HuH-7 (cell line): ENCODE measurements at places on chromosomes 5 and 9.
A peak's percentile ranks its signal among the peaks of the same experiment; 100 is the strongest.

GRCh38 chr5:36495611-36496010 is 110.8 kb upstream of the SLC1A3 start:
- no peak for DNase-seq

DNA sequence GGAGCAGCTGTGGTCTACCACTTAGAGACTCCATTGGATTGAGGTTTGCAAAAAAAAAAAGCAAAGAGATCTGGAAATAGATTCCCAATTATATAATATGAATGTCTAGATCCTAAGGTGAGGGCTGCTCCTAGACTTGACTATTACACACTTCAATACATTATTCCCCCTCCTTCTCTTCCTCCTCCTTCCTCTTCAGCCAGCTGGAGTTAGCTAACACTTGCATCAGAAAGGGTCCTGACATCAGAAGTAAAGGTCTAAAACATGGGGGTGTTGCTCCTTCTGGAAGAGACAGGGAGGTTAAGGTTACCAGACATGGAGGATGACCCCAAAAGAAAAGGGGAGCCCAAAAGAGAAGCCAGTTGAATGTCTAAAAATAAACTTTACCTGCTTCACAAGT is 12.9 kb upstream of the NR3C1 start:
- DNase-seq, result no peak

DNA sequence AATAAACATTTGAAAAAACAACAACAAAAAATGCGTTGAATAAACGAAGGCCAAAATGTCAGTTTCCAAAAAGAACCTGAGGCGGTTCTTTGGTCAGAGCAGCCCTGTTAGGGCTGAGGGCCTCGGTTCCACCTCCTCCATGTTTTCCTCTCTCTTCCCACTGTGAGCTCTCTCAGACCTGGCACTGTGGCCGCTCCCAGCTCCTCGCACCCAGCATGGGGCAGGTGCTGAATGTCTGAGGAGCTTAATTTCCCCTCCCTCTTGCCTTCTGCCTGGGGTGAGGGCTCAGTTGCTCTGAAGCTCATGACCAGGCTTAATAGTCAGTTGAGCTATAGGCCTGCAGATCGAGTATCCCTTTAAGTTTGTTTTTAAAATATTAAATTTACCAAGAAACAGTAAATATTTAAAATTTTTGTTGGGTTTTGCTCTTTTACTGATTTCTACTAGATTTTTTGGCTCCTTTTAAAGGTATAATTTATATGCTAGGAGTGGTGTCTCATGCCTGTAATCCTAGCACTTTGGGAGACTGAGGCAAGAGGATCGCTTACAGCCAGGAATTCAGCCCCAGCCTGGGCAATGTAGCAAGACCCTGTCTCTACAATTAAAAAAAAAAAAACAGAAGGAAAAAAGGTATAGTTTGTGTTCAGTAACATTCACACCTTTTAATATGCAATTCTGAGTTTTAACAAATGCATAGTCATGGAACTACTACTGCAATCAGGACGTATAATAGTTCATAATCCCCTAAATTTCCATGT is 28.1 kb downstream of the DAPK1 start:
- DNase-seq, result no peak

GRCh38 chr5:73298251-73298771 is 125.3 kb downstream of the TMEM174 start:
- no peak for DNase-seq

DNA sequence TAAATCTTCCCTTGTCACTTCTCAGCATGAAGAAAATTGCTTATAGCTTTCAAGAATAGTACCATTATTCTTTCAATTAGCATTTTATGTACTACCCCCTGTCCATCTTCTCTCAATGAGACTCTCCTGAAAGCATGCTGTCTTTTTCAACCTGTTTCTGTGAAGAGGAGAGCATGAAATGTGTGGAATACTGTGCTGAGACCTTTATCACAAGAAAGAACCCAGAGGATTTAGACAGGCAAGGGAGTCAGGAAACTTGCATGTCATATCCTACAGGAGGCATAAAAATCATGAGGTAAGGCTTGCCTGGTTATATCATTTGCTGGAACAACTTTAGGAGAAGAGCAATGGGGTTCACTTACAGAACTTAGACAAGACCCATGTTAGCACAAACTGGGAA is 56.7 kb upstream of the LPAR1 start:
- DNase-seq, result no peak

- no peak for DNase-seq
These were observed 8.6 kb upstream of the SLC12A7 start for GRCh38 chr5:1120236-1120999.

- no peak for DNase-seq
These were observed 21.7 kb upstream of the FAT2 start for GRCh38 chr5:151612689-151613427.

DNA sequence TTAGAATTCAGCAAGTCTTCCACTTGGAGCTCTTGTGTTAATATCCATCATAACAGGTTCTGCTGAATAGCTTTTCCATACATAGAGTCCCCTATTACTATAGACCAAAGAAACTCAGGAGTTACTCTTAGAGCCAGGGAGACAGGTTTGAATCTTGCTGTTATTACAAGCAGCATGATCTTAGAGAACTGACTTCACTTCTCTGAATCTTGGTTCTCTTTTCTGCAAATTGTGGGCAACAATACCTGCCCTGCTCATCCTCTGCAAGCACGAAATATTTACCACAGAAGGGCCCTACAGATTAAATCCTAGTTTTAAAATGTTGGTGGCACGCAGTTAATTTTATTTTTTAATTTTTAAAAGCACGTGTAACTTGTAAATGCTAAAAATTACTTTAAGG is 111.7 kb downstream of the TLR4 start:
- DNase-seq, result no peak

DNA sequence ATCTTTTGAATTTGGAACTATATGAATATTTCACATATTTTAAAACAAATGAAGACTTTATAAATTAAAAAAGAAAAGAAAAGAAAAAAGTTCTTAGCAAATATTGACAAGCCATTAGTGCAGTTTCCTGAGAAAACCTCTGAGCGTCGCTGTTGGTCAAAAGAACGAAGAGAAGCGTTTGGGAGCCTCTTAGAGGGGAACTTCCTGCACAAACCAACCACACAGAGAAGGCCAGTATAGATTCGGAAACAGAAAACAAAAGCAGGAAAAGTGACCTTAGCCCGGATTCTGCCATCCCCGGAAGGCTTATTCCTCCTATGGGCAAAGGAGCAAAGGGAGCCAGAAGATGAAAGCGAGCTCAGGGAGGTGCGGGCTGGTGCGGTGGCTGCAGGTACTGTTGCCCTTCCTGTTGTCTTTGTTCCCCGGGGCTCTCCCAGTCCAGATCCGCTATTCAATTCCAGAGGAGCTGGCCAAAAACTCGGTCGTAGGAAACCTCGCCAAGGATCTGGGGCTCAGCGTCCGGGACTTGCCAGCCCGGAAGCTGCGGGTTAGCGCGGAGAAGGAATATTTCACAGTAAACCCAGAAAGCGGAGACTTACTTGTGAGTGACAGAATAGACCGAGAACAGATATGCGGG is at the start of gene PCDHGB2:
TSS of gene PCDHGB2 (plus strand) at position 205 of the 637 bp plus-strand sequence. CDS start at position 347, 142 bp downstream.
- peak; percentile 44 for DNase-seq

DNA sequence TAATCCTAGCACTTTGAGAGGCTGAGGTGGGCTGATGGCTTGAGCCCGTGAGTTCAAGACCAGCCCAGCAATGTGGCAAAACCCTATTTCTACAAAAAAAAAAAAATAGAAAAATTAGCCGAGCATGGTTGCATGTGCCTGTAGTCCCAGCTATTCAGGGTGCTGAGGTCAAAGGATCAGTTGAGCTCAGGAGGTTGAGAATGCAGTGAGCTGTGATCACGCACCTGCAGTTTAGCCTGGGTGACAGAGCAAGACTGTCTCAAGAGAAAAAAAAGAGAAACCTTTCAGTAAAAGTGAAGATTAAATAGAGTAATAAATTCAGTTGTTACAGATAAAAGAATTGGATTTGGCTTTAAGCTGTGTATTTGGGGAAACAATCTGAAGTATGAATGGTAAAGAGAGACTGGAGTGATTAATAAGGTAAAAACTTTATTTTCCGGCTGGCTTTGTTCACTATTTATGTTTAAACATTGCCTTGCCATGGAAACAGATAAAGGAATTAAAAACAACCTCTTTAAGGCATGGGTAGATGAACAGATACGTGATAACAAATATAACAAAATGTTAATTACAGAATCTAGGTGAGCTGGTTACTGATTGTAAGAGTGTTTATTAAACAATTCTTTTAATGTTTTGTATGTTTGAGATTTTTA is 56.0 kb upstream of the PCAT7 start:
- no peak for DNase-seq

DNA sequence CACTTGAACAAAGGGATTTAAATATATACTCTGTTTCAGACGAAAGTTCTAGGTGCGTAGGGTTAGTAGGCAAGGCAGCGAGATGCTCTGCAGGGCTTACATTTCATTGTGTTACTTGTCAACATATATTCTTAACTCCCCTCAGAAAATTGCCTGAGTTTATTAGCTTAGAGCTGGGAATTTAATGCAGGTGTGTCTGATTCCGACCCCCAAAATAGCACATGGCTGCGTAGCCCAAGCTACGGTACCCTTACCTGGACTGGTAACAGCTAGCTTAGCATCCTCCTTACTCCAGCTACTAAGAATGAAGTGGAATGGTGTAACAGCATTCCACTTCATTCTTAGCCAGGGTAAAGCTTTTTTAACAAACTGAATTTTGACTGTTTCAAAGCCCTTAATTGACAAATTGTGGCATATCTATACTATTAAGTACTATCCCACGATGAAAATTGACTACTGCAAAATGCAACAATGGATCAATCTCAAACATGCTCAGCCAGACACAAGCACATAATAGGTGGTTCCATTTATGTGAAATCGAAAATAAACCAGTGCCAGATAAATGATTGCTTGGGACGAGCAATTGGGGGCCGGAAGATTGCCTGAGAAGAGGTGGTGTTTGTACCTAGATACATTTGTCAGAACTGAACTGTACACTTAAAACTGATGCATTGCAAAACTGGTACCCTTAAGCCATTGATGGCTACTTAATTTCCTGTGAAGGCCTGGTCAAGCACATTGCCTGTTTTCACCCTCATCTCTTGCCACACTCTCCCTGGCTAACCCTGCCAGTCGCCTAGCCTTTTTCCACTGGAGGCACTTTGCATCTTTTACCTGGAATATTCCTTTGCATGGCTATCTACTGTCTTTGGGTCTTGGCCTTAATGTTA is 3.0 kb upstream of the FGF18 start:
- no peak for DNase-seq
